AG09319 (cell line): ENCODE measurements at places on chromosomes 1 and 21.

DNA sequence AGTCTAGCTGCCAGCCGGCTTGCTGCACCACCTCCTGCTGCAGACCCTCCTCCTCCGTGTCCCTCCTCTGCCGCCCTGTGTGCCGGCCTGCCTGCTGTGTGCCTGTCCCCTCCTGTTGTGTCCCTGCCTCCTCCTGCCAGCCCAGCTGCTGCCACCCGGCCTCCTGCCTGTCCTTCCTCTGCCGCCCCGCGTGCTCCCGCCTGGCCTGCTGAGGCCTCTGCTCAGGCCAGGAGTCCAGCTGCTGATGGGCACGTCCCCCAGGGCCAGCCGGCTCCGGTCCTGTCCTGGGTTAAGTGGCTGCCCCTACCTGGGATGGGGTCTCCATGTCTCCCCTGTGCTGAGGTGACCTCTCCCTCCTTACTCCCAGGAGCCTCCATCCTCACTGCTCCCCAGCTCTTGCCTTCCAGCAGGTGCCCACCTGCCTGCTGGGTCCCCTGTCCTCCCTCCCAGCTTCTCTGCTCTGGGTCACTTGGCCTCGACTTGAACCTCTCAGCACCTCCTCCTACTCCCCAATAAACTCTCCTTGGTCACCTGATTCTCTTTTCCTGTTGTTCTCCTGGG lies 870 bp downstream of the KRTAP10-8 start:
- DNase-seq, result no peak

GRCh38 chr1:166379447-166379846 lies 212.6 kb upstream of the FAM78B start:
- DNase-seq, result no peak

- DNase-seq, result no peak
These were observed 31.5 kb downstream of the CHD5 start for GRCh38 chr1:6148497-6149241.

DNA sequence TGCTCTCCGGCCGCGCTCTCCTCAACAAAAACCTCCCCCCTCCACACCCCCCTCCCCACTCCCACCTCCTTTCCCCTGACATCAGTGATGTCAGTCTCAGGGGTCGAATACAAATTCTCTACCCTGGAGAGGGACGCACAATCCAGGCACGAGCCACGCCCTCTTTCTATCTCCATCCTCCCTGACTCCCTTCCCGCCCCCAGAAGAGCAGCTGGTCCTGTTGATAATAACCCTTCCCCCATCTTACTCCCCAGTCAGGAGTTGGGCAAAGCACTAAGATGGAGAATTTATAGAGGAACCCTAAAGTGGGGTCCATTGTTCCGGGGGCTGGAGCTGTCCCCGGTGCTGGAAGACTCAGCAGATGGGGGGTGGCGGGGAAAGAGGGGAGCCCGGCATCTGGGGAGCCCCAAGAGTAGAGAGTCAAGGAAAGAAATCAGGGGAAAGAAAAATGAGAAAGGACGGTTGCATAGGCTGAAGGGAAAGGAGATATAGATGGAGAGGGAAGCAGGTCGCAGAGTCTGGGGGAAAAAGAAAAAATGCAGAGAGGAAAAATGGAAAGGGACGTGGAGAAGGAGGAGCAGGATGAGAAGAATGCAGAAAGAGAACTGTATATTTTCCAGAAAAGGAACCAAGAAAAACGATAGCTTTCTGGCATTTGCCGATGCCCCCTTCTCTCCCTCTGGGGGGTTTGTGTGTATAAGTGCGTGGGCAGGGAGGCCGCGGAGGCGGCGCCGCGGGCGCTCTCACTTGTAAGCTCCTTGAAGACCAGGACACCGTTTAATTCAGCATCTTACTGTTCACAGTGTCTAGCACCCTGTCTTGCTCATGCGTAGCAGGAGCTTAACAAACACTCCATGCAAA lies at the start of gene CELF3:
Gene CELF3 (minus strand): TSS at position 33 of the 861 bp plus-strand sequence. CDS start 783 bp downstream, outside the sequence.
- no peak for DNase-seq

DNA sequence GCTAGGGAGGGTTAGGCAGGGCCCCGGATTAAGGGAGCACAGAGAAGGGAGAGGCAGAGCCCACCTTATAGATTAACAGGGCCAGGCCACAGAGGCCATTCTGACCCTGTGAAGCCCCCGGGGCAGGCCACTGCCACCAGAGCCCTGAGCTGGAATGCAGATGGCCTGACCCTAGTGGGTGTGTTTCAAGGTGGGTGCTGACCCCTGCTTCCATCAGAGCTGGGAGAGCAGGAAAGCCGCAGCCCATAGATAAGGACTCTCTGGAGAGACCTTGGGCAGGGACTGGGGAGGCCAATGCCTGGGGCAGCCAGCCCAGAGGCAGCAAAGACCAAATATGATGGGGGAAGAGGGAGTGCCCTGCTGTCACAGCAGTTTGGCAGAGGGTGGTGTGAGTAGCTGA lies 35.9 kb downstream of the NCMAP start:
- DNase-seq, result no peak
